ENCODE measurements at places on chromosomes 12 and 14. TPM values are rescaled to one million over a fixed set of nuclear protein-coding genes. Genes with fewer than 3 reads are reported as not detected.

DNA sequence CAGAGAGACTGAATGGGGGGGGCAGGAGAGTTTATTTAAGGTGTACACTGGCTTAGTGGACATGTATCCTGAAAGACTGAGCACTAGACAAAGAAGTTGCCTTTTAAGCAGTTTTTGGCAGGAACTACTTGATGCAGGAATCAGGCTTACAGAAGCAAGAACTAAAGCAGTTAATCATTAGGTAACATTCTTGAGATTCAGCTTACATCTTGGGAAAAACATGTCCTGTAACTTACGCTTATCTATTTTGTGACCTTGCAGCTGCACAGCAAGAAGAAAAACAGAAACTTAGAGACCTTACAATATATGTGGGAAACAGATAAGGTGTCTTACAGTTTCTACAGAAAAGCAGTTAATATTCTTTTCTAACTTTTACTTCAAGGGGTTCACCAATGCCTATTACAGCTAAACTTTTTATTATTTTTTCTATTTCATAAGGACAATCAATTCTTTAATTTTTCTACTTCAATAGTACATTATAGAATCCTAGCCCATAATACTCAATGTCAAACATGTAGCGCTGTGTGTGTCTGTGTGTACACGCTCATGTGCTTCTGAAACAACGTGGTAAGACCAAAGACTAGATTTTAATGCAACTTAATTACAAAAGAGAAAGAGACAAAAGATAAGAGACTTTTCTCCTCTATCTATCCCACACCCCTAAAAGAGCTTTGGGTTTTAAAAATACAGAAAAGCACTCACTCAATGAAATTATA is 276.9 kb downstream of the PRKD1 start:
- no peak for DNase-seq

GDF3 gene
- total RNA-seq = 0.26 TPM

TAMALIN gene
- 117 TPM for total RNA-seq

DNA sequence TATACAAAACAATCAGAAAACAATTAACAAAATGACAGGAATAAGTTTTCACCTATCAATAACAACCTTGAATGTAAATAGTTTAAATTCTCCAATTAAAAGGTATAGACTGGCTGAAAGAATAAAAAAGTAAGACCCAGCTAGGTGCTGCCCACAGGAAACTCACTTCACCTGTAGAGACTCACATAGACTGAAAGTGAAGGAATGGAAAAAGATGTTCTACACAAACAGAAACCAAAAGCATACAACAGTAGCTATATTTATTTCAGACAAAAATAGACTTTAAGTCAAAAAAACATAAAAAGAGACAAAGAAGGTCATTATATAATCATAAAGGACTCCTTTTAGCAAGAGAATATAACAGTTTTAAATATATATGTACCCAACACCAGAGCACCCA is 152.4 kb upstream of the PWP1 start:
- DNase-seq = no peak

PKP2 gene
- total RNA-seq = 1.00 TPM

- no peak for DNase-seq
Measured at GRCh38 chr14:63478010-63478409, 65.2 kb downstream of the PPP2R5E start.

Measured in mesenteric fat pad (tissue), 1 donor.